ENCODE measurements at places on chromosomes 16 and 17.

GRCh38 chr17:78029697-78030096 lies 71.2 kb downstream of the TNRC6C start:
- no peak for DNase-seq

DNA sequence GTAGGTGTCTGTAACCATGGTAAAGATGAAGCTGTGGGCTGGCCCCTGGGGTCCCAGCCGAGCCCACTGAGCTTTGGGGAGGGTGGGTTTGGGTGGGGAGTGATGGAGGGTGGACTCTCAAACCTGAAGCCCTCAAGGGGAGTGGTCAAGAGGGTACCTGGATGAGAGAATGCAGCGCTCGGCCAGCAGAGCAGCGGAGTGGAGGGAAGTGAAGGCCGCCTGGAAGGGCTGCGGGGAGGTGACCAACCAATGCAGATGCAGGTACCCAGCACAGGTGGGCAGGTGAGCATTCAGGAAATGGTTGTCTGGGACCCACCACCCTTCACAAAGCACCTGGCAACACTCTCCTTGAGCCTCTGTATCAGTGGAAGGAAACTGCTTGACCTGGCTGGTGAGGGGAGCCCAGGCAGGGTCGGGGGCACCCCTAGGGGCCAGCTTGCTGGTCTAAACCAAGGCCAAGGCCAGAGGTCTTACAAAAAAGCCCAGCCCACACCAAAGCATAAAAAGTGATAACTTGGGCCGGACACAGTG lies 3.4 kb upstream of the SLC5A10 start:
- no peak for DNase-seq

- no peak for DNase-seq
Observed at GRCh38 chr17:81906476-81907218, 4.6 kb downstream of the PCYT2 start.

GRCh38 chr17:40686192-40686591 lies 17.4 kb downstream of the KRT24 start:
- no peak for DNase-seq

DNA sequence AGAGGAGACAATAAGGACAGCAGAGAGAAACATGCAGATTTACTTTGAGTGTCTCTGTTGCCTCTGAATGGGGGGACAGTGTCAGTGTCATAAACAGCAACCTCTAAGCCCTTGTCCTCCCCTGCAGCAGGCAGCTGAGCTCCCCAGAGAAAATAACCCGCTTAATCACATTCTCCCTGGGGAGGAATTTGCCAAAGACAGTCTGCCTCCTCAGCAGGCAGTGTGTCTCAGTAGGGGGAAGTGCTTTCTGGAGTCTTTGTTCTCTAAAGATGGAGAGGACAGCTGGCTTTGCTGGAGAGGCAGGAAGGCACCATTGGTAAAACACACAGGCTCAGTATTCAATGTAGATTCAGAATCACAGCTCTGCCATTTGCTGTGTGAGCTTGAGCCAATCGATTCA lies 16.1 kb downstream of the TEKT5 start:
- DNase-seq: peak; percentile 47

- DNase-seq: no peak
Observed at GRCh38 chr17:78828470-78829185, 12.0 kb downstream of the USP36 start.

GRCh38 chr17:61593426-61593825 lies 2.4 kb upstream of the NACA2 start:
- DNase-seq: no peak

- no peak for DNase-seq
Observed at GRCh38 chr16:17885659-17886207, 415.0 kb upstream of the XYLT1 start.

DNA sequence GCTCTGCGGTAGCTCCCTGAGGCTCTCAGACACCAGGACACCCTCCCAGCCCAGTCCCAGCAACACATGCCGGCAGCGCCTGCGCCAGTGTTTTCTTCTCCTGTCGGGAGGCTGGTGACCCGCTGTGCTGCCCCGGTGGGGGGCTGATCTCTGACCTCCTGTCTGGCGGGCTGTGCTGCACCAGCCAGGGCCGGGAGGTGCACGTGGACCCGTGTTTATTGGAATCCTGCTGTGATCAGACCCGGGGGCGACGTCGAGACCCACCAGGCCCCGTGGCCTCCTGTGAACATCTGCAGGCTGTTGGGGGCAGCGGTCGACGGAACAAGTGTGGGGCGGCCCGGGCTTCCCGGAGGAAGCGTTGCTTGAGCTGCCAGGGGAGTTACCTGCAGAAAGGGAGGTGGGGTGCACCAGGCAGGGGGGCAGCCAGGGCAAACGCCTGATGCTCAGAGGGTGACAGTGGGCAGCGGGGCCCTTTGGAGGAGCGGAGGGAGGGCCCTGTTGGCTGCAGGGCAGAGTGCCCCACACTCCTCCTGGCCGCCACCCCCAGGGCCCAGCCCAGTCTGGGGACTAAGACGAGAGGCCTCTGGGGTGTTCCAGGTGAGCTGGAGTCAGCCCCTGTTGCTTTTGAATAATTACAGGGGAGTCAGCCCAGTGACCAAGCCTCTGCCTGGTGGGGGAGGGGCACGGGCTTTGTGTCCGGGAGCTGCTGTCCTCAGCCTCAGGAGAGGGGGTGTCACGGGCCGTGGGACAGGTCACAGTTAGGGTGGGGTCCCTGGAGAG lies 2.3 kb upstream of the SSTR5 start:
- no peak for DNase-seq

- peak; percentile 39 for DNase-seq
Observed at GRCh38 chr16:53055541-53056391, 975 bp downstream of the CHD9 start.

- DNase-seq: no peak
Observed at GRCh38 chr17:75228847-75229246, 23.4 kb downstream of the NUP85 start.

GRCh38 chr17:75769536-75769935 lies 4.5 kb upstream of the GALK1 start:
- DNase-seq: no peak

DNA sequence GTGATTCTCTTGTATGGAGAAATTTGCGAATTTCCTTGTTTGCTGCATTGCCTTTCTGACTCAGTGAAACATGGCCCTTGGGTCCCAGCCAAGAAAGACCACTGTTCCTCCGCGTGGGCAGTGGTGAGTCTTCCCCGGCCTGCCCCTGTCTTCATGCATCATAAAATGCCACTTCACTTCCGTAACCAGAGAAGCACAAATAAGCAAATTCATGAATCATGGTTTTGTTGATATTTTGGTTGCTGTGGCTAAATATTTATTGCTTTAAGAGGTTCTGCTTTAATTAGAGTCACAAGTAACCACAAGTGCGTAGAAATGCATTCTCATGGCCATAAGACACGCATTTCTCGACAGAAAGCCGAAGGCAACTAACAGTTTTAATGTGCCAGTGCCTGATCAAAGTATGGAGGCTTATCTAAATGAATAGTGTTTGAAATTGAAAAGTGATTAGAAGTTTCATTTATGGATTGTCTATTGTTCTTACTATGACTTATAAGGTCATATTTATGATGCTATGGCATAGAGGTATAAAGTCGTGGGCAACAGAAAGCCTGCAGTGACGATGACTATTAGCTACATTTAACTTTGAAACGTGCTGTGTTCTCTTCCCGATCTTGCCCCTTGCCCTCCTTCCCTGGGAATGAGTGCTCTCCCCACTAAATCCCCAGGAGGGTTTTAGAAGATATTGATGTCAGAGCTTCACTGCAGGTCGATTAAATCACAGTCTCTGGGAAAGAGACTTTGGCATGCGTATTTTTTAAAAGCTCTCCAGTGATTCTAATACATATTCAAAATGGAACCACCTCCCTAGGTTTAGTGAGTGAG lies 76.0 kb downstream of the WIPI1 start:
- no peak for DNase-seq

DNA sequence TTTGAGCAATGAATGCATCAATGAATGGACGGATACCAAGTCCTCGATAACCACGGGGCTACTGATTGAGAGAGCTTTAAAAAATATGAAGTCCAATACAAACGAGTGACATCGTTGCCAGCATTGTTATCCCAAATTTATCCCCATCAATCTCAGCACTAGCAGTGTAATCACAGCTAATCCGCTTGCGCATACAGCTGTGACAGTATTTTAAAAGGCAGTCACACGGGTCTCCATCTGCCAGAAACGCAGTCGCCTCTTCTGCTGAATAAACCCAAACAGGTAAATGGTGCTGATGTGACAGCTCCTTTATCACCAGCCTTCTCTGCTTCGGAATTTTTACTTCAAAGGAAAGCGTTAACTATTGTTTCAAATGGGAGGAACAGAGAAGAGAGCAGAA lies 311.1 kb downstream of the XYLT1 start:
- no peak for DNase-seq

- no peak for DNase-seq
Observed at GRCh38 chr16:29314292-29314934, 92.1 kb downstream of the NPIPB11 start.

DNA sequence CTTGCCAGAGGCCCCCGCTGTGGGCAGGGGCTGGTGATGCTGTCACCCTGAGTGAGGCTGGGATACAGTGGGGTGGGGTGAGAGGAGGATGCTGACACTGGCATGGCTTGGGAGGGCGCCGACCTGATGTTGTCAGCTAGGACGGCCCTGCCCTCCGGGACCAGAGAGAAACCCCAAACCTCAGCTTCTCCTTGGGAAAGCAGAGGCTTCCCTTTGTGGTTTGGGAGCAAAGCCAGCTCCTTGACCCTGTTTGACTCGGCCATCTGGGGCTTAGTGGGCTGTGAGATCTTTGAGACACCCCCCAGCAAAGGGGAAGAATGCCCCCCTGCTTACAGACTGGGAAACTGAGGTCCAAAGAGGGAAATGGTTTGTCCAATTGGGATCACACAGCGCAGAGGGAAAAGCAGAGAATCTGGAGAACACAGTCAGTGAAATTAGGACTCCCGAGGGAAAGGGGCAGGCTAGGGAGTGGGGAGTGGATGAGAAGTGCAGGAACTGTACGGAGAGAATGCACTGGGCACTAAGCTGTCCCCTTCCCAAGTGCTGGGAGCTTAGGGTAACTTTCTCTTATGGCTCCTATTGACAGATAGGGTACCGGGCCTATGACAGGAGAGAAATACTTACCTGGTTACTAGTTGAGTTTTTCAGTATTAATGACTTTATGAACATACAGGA lies 40.7 kb upstream of the DLX4 start:
- DNase-seq: no peak

GRCh38 chr17:69460963-69461922 lies 46.7 kb downstream of the MAP2K6 start:
- no peak for DNase-seq

DNA sequence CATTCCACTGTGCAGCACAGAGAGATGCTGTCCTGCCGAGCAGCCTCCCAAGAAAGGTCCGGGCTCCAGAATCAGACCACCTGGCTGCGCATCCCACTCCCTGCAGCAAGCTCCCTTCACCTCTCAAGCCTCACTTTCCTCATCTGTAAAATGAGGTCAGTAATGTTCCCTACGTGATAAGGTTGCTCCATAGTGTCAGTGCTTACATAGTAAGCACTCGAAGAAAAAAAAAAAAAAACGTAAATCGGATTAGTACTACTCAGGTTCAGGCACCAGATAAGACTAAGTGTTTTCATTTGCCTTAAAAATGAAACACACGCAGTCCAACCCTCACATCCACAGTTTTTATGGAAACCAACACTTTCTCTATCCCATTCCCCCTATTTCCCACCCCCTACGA lies 76.7 kb downstream of the CCT6B start:
- DNase-seq: no peak

DNA sequence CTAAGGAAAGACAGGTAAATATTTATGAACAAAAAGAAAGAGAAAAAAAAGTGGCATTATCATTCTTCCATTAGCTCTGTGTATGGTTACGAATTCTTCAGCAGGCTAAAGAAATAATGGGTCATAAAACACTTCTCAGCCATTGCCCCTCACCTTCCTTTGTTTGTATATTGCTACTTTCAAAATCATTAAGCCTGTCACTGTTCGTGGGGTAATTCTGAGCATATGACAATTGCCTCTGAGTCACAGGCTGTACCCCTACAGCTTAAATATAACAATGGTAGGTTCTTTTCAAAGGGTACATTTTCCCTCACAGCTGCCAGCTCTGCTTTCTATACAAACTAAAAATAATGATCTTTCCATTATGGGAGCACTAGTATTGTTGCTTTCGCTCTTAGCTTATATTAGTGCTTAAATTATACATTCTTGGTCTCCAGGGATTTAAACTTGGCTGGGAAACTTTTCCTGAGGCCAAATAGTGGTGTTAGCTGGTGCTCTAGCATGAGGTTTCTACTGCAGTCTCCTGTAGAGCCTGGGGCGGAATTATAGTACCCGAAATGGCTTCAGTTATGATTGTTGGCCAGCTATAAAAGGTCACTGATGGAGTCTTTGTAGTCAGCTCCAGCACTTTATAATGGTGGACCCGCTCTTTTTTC lies 74.7 kb upstream of the CDH11 start:
- no peak for DNase-seq

GRCh38 chr17:72163474-72163873 lies 42.7 kb downstream of the SOX9 start:
- no peak for DNase-seq

DNA sequence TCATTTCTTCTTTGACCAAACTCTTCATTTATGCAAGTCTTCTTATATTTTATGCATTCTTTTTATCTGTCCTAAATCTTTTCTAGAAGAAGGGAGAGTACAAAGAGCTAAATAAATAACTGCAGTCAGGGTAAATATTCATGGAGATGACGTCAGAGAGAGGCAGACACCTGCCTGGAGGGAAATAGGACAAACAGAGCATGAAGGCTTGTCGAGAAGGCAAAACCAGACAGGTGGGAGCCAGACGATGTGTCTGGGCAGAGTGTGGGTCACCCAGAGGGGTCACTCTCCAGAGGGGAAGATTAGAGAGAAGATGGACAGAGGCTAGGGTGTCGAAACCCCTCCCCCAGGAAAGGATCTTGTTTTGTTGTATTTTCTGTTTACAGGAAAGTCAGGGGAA lies 78.3 kb upstream of the RPL38 start:
- no peak for DNase-seq

DNA sequence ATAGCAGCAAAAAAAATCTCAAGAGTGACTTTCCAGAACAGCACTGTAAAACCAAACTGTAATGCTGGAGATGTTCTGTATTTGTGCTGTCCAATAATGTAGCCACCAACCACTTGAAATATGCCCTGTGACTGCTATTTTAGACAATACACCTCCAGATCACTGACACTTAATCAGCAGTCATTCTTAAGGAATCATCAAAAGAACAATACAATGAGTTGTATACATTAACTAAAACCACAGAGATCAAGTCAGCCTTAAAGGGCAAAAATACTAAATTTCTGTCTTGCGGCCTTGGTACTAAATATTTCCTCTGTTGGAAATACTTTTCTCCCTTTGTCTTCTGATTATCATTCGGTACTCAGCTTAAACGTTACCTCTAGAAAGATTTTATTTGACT lies 33.6 kb upstream of the ANKFY1 start:
- DNase-seq: no peak

DNA sequence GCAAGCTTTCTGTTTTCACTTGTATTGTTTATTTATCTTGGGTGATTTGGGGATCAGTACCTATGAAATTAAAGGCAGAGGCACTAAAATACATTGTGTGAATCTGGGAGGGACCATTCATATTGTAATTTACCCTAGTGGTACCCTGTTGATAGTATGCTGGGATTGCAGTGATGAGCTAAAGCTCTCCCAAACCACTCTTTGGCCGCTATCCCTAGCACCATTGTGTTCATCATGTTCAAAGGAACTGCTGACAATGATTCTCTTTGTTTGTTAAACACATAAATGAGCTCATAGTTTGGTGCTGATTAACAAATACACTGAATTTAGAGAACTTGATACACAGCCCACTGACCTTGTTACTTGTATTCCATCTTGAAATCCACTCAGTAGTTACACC lies 1469.8 kb downstream of the CDH11 start:
- peak; percentile 13 for DNase-seq
